ENCODE measurements at places on chromosomes 4 and X. TPM values are rescaled to one million over a fixed set of nuclear protein-coding genes. Genes with fewer than 3 reads are reported as not detected.

DNA sequence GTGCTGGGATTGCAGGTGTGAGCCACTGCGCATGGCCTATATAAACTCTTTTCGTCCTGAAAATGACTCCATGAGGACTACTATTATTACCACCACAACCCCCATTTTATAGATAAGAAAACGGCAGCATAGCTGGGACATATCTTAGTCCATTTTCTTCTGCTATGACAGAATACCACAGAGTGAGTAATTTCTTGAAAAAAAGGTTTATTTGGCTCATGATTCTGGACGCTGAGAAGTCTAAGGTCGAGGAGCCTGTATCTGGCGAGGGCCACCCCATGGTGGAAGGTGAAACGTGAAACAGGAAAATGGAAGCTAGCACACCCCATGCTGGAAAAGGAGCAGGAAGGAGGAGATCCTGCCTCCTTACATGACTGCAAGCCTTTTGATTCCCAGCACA is 68.9 kb downstream of the SMIM20 start:
- peaks cover 5% of the 10 kb centered on the region for H3K4me1 ChIP-seq
- H3K4me3 ChIP-seq, result no peak overlapping the region
- DNase-seq, result no peak
- no peak overlapping the region for H3K27ac ChIP-seq

DNA sequence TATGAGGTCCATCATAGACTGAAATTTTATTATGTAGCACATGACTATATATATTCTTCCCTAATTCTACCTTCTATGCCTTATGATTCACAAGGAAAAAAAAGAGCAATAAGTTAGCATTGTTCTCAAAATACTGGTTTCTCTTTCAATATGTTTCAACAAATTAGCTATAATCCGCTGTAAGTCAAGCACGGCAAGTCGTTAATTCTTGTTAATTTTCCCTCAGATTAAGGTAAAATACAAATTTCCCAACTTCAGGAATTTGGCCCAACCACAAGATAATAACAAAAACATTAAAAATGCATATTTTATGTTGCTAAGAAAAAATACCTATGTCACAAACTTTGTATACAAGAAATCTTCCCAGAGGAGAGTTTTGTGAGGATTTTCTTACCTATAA is 296.5 kb upstream of the GALNTL6 start:
- no peaks in the 10 kb centered on the region for H3K27me3 ChIP-seq
- H3K27ac ChIP-seq, result no peak overlapping the region
- no peaks in the 10 kb centered on the region for H3K4me1 ChIP-seq
- no peak overlapping the region for H3K4me3 ChIP-seq

DNA sequence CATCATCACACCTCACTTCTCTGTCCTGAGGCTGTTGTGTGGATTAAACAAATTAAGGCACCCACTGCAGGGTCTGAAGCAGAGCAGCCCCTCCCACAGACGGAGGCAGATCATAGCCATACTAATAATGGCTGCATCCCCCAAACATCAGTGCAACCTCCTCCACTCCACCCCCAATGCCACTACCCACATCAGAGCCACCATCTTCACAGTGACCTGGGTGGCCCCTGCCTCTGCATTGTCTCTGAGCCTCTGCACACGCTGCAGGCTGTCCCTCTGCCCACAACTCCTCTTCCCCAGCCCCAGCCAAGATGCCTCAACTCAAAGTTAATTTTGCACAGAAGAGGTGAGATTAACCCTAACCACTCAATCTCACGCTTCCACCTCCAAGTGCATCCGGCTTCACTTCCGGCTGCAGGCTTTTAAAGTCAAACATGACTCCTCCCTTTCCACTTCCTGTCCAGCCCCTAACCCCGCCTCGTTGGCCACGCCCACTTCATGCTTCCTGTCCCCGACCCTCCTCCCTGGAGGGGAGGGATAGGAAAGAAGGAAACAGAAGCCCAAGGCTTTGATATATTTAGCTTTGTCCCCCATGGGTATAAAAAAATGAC is 22.7 kb downstream of the JAKMIP1 start:
- no peak overlapping the region for H3K4me3 ChIP-seq
- H3K27me3 ChIP-seq, result no peaks in the 10 kb centered on the region
- no peaks in the 10 kb centered on the region for H3K4me1 ChIP-seq
- no peaks in the 10 kb centered on the region for H3K36me3 ChIP-seq
- no peak for DNase-seq

- H3K4me1 ChIP-seq, result no peaks in the 10 kb centered on the region
- no peaks in the 10 kb centered on the region for H3K36me3 ChIP-seq
- H3K4me3 ChIP-seq, result no peak overlapping the region
- no peak for DNase-seq
- H3K27me3 ChIP-seq, result no peaks in the 10 kb centered on the region
These were observed 335.9 kb downstream of the ANK2 start for GRCh38 chr4:113385281-113385899.

- no peak overlapping the region for H3K27ac ChIP-seq
- H3K4me1 ChIP-seq, result no peaks in the 10 kb centered on the region
- peaks cover 94% of the 10 kb centered on the region for H3K36me3 ChIP-seq
- H3K4me3 ChIP-seq, result no peak overlapping the region
These were observed 58.9 kb downstream of the RELL1 start for GRCh38 chr4:37627263-37627662.

DNA sequence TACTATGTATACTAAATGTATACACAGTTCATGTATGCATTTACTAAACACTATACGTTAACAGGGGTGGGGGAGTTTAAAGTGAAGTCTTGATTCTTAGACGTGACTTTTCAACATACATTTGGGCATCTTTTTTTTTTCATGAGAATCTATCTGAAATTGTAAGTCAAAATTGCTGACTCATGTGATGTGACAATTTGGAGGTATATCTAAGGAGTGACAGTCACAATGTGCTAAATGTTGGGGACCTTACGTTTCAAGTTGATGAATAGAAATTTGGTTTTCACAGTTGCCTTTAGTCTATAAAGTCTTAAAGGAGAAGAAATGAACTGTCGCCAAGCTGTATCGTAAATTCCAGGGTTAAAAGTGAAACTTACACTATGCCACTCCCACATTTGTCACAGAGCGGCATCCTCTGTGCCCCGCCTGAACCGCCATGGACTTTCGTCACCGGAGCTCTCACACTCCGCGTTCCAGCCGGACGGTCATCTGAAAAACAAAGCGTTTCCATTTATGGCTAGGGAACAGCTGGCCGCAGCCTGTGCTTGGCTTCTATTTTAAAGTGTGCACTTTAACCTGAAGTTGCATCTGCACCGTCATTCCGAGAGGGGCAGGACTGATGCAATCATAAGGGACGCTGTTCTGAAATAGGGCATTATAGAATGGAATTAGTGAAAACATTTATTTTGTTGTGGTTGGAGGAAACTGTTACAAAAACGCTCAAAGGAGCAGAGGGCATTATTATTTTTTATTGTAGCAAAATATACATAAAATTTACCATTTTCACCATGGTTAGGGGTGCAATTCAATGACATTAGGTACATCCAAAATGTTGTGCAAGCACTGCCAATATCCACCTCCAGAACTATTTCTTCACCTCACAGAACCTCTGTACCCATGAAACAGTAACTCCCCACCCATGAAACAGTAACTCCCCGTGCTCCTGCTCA is 30.9 kb downstream of the PDLIM3 start:
- peak overlapping the region; percentile 64 for H3K27ac ChIP-seq
- DNase-seq, result no peak
- peaks cover 25% of the 10 kb centered on the region for H3K27me3 ChIP-seq
- H3K4me1 ChIP-seq, result no peaks in the 10 kb centered on the region
- H3K4me3 ChIP-seq, result peak overlapping the region; percentile 6
- peaks cover 4% of the 10 kb centered on the region for H3K36me3 ChIP-seq

MAN2B2 gene
- 40.3 TPM for total RNA-seq

DNA sequence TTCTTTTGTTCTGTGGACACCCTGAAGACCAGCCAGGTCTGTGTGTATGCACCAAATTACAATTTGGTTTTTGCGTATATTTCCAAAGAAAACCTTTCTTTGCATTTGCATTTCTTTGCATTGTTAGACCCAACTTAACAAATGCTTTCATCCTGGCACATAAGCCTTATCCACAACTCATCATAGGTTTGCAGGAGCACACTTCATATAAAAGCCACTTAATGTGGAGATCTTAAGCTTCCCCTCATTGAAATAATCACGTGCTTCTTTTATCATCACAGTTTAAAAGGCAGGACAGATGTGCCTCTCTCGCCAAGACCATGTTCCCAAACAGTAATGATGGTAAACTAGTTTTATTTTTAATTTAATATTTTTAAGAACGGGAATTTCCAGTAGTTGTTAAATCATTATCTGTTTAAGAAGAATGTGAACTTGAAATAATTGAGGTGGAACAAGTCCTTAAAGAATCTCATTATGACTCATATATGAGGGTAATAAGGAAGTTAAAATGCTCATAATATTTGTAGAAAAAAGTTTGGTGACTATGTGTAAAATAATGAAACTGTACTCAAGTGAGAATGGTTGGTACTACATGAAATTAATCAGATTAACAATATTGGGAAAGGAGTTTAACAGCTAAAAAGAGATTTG is 65.5 kb downstream of the GLRA3 start:
- no peaks in the 10 kb centered on the region for H3K4me1 ChIP-seq
- no peak for DNase-seq
- no peaks in the 10 kb centered on the region for H3K36me3 ChIP-seq

DNA sequence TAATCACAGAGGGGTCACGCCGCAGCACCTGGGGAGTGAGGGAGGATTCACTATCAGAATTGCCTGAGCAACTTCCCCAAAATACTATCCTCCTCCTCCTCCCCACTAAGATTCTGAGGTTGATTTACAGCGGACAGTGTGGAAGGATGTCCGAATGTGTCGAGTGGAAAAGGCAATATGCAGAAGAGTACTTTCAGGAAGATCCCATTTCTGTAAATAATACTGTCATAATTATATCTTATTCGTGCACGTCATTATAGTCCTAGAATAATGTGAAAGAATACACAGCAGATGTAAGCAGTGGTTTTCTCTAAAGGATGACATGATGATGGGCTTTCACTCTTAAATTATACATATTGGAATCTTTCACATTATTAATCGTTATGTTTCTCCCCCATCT is 149.8 kb upstream of the NOCT start:
- H3K27me3 ChIP-seq, result peaks cover 9% of the 10 kb centered on the region
- H3K36me3 ChIP-seq, result no peaks in the 10 kb centered on the region
- H3K4me1 ChIP-seq, result peaks cover 1% of the 10 kb centered on the region

TMEM271 gene
- total RNA-seq, result not detected

- no peaks in the 10 kb centered on the region for H3K27me3 ChIP-seq
- no peak overlapping the region for H3K4me3 ChIP-seq
- no peaks in the 10 kb centered on the region for H3K4me1 ChIP-seq
- no peak for DNase-seq
- no peaks in the 10 kb centered on the region for H3K36me3 ChIP-seq
These were observed 47.3 kb downstream of the SATL1 start for GRCh38 chrX:85196319-85196718.

GRCh38 chr4:17448689-17449088 is 63.2 kb downstream of the QDPR start:
- no peaks in the 10 kb centered on the region for H3K4me1 ChIP-seq
- H3K4me3 ChIP-seq, result no peak overlapping the region
- no peaks in the 10 kb centered on the region for H3K36me3 ChIP-seq
- no peaks in the 10 kb centered on the region for H3K27me3 ChIP-seq

TLR2 gene
- total RNA-seq, result 167 TPM

DNA sequence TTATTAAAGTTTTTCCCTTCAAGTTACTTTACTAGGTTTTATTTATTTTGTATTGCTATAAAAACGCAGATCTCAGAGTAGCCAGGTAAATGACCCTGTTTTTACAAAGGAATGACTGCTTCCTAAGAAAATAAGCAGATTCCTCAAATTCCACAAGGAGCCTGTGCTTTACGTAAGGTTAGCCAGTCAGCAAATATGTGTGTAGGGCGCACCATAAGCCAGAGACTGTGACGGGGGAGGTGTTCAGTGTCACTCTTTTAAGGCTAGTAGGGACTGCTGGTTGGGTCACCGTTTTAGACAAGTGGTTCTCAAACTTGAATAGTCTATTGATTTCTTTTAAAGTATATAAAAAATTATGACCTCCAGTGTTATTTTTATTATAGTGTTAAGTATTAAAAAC is 119.9 kb downstream of the ANK2 start:
- no peak for DNase-seq
- H3K27me3 ChIP-seq, result no peaks in the 10 kb centered on the region
- H3K4me3 ChIP-seq, result no peak overlapping the region
- H3K27ac ChIP-seq, result no peak overlapping the region
- H3K36me3 ChIP-seq, result no peaks in the 10 kb centered on the region

All from spleen (tissue), 13 donors.